Lower leg skin (tissue), 4 donors: ENCODE measurements at places on chromosomes 2 and 18.

DNA sequence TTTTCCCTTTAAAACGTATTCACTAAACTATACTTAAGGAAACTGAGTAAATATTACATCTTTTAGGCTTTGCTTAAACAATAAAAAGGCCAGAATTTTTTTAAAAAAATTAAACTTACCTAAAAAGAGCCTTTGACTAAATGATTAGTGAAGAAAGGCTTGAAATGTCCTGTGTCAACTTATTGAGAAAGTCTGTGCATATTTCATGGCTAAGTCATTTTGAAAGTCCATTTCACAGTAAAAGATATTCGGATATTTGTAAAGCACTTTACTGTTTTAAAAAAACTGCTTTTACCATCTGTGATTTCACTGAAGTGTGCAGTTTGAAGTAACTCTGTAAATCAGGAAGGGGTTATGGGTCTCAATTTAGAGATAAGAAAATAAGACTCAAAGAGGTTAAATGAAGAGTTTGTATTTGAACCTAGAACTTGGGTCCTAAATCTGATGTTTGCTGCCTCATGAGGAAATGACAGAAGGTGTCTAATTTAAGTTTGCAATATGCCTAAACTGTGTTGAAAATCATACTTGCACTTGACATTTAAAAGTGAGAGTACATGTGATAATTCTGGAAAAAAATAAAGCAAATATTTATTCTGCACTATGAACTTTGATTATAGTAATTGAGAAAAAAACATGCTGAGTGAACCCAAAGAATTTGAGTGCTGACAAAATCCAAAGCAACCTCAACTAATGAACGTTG lies 50.5 kb downstream of the RAB27B start:
- DNase-seq = no peak

DNA sequence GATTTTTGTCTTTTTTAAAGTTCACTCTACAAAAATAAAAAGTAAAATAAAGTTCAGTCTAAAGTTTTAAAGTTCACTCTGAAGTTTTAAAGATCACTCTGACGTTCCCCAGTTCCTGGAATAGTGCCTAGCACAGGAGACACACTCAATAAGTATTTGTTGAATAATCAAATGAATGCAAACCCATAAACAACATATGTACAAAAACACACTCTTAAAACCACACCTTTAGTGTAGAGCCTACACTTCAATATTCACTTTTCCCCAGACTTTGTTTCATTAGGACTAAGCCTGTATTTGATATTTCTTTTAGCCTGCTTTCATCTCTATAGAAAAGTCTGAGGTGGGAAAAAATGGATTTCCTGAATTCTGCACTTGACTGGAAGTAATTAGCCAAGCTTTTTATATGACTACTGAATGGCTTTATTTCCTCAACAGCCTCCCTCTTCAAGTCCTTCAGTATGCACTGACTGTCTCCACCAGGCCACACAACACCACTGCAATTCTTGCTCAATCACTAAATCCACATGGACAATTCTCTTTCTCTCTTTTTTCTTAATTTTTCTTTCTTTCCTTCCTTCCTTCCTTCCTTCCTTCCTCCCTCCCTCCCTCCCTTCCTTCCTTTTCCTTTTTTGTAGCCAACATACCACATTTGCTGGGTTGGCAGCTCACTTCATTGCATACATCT lies 104.6 kb downstream of the SS18 start:
- no peak for DNase-seq

- no peak for DNase-seq
Observed at GRCh38 chr18:35786365-35787042, 186.0 kb upstream of the RMP24 start.

DNA sequence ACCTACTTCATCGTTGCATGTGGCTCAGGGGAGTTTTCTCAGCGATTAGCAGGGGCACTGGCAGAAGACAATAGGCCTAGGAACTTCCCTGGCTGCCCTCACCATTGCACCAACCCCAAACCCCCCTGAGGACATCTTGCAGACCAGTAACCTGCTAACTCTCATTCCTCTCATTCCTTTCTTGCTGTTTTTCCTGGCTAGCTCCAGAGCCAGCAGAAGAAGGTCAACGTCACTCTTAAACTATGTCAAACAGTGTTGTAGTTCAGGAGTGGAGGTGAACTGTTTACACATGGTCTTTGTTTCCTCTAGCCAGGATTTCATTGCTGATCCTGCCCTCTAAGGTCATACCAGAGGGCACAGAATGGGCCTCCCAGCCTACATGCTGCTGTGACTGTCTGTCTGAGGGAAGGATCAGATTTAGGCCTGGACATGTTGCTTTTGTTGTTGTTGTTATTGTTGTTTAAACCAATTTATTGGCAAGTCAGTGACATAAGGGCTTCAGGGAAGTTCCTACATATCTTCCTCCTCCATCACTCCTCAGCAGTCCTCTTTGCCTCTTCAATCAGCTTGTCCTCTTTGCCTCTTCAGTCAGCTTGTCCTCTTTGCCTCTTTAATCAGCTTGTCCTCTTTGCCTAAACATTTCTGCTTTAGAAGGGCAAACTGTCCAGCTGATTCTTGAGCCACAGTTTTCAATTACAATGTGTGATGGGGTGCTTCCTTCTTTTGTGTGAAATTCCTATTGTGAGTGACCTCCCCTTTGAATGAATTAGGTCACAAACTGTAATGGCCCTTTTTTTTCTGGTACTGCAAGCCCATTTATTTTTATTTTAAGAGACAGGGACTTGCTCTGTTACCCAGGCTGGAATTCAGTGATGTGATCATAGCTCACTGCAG lies 471.9 kb upstream of the TNP1 start:
- DNase-seq = peak; percentile 40

DNA sequence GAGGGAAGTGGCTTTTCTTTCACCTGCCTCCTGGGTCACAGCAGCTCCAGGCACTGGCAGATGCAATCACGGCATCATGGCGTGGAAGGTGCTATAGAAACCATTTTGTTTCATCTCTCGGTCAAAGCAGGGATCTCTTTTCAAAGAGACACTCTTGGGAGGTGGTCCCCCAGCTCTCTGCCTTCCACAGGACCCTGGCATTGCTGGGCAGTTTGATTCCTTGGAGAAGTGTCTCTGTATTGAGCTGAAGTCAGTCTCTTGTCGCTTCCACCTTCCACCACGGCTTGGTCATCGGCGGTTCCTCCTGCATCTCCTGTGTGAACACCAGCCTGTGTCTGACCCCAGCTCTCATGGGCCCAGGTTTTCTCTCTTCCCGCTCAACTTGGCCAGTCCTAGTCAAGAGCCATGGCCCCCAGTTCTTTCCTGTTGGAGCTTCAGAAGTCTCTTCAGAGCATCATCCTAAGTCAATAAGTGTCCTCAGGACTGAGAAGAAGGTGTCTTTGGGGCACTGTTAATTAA lies 42.3 kb upstream of the HDAC4 start:
- DNase-seq = no peak

- DNase-seq = no peak
Observed at GRCh38 chr2:101795033-101795432, 97.5 kb downstream of the MAP4K4 start.

DNA sequence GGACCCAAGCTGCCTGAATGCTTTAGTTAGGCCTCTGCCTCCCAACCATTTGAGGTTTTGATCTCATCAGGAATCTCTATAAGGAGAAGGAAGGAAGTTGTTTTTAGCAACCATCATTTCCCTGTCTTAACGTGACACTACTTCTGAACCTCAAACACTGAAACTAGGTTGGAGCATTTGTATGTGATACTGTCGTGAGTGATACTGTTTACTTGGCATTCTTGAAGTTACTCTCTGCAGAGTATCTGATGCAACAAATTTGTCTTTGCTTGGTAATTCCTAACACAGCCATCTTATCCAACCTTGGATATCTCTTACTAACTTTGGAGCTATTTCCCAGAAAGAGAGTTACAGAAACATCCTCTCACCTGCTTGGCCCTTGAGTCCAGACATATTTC lies 22.1 kb downstream of the TTLL4 start:
- no peak for DNase-seq

DNA sequence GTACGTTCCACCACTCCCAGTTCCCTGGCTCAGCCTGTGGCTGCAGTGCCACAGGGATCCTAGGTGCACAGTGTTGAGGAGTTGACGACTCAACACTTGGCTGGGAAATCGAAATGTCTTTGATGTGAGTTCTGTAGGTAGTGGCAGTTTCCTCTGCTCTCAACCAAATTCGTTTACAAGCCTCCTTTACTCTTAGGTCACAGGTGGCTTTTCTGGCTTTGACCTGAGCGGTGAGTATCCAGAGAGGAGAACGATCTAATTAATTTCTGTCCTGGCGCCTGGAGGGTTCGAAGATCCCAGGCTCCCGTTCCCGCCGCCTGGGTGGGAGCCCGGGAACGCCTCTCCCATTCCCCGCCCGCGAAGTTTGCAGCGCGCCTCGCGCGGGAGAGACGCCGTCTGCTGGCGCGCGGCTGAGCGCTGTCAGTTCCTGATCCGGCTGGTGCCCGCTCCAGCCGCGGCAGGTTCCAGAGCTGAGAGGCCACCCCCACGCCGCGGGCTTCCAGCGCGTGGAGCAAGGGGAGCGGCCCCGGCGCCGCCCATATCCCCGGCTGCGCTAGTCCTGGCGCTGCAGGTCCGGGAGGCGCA lies at the start of gene LAMA3:
Gene LAMA3, plus strand, starts transcription at position 423 of the 585 bp plus-strand sequence. CDS start 231 bp downstream, outside the sequence.
- peak; percentile 54 for DNase-seq

DNA sequence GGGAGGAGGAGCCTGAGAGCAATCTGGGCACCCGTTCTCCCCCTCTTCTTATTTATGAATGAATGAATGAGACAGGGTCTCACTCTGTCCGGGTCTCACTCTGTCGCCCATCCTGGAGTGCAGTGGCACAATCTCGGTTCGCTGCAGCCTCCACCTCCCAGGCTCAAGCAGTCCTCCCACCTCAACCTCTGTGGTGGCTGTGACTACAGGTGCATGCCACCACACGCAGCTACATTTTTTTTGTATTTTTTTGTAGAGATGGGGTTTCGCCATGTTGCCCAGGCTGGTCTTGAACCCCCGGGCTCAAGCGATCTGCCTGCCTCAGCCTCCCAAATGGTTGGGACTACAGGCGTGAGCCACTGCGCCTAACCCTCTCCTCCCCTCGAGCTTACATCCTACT lies 198.4 kb downstream of the NEDD4L start:
- DNase-seq = no peak

GRCh38 chr2:74498500-74499266 lies 720 bp downstream of the LBX2 start:
- DNase-seq = no peak

DNA sequence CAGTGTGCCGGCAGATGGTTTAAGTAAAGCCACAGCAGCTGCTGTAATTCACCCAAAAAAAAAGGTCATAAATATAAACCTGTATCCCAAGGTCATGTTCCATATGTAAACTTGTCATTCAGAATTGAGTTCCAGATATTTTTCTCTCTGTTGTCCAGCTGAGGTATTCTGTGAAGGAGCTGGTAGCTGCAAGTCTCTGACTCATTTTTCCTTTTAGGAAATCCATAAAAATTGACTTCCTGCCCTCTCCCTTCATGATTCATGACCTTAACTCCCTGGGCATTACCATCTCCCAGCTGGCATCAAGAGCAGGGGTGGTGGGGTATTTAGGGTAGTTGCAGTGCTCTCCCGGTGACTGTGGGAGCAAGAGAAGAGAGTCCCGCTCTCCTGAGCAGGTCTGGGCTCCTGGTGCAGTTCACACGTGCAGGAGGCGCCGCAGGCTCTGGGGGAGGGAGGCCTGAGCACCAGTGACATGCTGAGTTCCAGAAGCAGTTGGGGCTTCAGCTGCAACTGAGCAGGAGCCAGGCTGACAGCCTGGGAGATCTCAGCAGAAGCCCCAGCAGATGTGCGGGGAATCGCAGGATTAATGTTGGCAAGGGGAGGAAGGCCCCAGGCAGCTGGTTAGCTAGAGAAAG lies 192.6 kb downstream of the MGAT5 start:
- no peak for DNase-seq

GRCh38 chr2:140998577-140998976 lies 1132.2 kb downstream of the LRP1B start:
- DNase-seq = no peak

- DNase-seq = no peak
Observed at GRCh38 chr2:42846026-42846425, 53.6 kb upstream of the HAAO start.

- DNase-seq = no peak
Observed at GRCh38 chr2:192016265-192016664, 169.4 kb upstream of the CAVIN2 start.

- DNase-seq = no peak
Observed at GRCh38 chr2:48113767-48114166, 207.5 kb upstream of the FBXO11 start.

DNA sequence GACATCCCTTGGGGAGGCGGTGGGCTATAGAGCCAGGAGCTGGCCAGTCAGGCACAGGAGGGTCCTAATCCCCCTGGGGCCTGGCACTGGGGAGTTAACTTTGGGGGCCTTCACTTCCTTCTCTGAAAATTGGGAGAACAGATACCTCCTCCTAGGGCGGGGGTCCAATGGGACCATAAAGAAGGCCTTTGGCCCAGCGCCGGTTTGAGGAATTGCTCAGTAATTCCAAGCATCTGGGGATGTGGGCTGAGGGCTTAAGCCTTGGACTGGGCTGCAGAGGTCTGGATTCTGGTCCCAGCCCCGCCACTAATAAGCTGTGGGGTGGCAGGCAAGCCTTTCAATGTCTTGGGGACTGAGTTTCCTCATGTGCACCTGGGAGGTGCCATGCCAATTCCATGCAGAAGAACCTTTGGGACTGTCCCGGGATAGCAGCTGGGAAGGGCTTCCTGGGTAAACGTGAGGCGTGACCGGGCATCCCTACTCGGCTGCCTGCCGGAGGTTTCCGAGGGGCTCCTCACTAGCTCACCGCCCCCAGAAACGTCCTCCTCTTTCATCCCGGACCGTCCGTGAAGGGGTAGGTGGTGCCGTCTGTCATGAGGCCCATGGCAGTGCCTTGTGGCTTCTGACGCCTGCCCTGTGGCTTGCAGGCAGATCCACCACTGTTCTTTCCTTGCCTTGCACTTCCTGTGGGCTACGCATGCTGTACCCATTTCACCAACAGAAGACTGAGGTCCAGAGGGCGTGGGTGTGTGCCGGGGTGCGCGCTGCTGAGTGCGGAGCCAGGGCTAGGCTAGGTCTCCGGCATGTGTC lies 67.4 kb upstream of the HPCAL1 start:
- DNase-seq = no peak

- peak; percentile 80 for DNase-seq
Observed at GRCh38 chr18:45212181-45213039, 402.9 kb upstream of the SLC14A2 start.

DNA sequence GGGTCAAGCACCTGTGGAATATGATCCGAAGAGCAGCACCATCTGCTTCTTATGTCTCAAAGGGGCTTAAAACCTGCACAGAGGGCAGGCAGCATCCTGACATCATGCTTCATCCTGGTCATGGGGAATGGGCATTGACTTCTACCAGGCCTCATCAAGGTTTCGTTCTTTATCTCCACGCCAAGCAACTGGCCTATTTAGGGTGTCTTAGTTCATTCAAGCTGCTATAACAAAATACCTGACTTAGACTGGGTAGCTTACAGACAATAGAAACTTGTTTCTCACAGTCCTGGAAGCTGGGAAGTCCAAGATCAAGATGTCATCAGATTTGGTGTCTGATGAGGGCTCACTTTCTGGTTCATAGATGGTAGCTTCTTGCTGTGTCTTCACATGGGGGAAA lies 69.4 kb downstream of the MYO3B start:
- no peak for DNase-seq

- DNase-seq = no peak
Observed at GRCh38 chr2:203797712-203798111, 69.9 kb upstream of the CTLA4 start.

- DNase-seq = no peak
Observed at GRCh38 chr18:21242141-21242779, at the start of gene GREB1L. TSS of gene GREB1L (plus strand) at chr18:21242232. CDS start at chr18:21383519, 141,287 bp downstream.
